ENCODE measurements at places on chromosomes 6 and 20.

- DNase-seq: no peak
Observed at GRCh38 chr6:11092668-11093375, 812 bp upstream of the SMIM13 start.

GRCh38 chr6:142009647-142010046 is 123.1 kb upstream of the GJE1 start:
- no peak for DNase-seq

DNA sequence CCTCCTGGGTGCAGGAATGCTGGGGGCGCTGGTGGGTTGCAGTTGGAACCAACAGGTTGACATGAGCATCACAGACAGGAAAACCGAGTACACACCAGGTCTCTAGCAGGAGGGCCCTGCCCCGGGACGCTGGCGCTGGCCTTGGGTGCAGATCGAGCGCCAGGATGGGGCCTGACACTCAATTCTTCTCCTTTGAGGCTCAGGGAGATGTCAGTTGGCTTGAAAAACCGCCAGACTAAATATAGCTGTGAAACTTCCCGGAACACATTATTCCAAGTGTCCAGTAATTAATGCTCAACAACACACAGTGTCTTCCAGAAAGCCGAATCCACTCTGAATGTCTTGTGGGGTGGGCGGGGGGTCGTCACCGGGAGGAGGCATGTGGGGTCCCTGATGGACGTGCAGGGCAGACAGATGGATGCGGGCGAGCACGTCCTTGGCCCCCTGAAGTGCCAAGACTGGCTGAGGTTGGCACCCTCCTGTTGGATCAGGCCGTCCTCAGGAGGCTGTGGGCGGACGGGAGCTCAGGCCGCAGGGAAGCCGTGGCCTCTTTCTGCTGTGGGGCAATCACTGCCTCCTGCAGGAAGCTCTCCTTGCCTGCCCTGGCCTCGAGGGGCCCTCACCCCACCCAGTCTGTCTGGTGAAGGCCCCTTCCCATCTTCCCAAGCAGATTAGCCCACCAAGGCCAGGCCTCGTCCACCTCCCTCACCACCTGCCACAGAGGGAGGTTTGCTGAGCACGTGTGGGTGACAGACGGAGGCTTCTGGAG is 19.4 kb upstream of the GATA5 start:
- no peak for DNase-seq

DNA sequence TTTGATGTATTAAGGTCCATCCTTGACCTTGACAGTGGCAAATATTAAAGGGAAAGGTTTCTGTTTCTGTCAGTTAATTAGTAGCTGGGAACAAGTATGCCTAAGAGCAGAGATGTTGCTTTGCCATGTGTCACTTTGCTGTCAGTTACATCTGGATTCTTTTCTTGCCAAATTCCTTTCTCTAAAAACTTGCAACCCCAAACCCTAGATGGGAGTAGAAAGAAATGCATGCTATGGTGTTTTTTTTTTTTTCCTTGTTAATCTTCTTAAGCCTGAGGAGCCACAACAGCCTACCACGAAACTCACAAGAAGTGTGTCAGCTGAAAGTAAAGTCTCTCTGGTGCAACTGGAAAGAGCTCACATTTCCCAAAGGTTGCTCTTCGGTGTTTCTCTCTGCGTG is 18.0 kb upstream of the CLDN20 start:
- DNase-seq: no peak

DNA sequence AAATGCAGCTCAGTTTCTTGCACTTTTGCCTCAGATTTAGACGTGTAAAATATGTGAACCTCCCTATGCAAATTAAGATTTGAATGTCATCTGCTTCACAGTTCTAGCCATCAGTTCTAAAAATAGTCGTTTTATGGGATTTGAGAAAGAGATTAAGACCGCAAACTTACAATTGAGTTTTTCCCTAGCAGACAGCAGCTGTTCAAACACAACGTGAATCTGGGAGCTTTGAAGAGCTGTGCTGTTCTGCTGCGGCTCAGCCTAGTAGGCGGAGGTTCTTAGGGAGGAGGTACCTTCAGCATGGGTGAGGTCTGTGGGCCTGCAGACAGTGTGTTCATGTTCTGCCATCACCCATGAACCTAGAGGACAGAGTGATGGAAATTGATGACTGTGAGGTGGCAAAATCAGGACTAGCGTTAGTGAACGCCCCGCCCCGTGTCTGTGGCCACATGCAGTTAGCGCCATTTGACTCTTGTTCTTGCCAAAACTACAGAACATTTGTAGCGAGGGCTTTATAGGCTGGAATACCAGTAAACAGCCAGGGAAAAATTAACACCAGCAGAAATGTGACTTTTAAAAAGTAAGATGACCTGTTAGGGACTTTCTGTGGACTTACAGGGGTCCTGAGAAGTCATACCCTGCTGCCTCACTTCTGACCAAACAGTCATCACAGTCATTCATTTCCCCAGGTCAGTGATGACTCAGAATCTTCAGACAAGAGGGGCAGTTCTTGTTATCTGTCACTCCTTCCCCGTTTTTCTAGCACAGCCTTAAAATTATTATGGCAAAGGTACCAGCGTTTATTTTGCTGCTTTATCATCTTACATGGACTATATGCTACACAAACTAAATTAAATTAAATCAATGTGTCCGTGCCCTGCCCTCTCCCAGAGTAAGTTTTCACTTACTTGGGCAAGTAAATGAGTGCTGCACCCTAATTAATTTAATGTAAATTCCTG is 84.3 kb upstream of the TMEM181 start:
- no peak for DNase-seq

GRCh38 chr6:53441035-53441493 is 92.3 kb upstream of the ELOVL5 start:
- no peak for DNase-seq
